ENCODE measurements at places on chromosomes 4 and X.
A peak's percentile ranks its signal among the peaks of the same experiment; 100 is the strongest.

- DNase-seq = no peak
Measured at GRCh38 chr4:36310793-36311192, 29.4 kb downstream of the DTHD1 start.

GRCh38 chrX:80550722-80551121, 130.5 kb downstream of the TENT5D start:
- DNase-seq = no peak

DNA sequence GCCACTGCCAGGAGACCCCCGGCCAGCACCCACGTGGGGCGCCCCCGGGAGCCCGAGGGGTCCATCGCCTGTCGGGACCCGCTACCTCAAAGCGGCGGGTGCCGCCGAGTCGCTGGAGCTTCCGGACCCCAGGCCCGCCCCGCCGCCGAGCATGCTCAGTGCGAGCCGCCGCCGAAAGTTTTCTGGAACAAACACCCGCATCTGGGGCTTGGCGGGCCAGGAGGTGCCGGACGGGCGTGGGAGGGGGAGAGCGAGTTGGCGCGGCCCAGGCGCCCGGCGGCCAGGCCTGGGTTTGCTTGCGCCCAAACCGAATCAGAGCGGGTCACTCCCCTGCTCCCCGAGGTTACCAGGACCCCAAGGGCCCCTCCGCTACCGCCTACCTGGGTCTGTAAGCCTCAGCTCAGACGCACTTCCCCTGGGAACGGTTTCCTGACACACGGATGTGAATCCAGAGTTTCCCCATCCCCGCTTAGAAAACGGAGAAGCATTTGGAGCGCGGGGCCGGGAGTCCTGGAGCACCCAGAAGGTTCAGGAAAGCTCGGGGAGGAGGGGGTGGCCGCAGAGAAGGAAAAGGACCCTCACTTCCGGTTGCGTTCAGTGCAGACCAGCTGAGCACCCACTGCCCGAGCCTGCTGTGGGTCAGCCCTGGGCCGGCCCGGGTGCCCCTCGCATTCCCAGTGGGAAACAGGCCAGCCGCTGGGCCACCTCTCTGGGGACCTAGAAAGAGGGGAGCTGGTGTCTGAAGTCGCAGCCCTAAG, at the start of gene EVC2:
Gene EVC2 (minus strand): TSS at position 111 of the 758 bp plus-strand sequence. CDS start 46 bp downstream, at position 65.
- DNase-seq = no peak

DNA sequence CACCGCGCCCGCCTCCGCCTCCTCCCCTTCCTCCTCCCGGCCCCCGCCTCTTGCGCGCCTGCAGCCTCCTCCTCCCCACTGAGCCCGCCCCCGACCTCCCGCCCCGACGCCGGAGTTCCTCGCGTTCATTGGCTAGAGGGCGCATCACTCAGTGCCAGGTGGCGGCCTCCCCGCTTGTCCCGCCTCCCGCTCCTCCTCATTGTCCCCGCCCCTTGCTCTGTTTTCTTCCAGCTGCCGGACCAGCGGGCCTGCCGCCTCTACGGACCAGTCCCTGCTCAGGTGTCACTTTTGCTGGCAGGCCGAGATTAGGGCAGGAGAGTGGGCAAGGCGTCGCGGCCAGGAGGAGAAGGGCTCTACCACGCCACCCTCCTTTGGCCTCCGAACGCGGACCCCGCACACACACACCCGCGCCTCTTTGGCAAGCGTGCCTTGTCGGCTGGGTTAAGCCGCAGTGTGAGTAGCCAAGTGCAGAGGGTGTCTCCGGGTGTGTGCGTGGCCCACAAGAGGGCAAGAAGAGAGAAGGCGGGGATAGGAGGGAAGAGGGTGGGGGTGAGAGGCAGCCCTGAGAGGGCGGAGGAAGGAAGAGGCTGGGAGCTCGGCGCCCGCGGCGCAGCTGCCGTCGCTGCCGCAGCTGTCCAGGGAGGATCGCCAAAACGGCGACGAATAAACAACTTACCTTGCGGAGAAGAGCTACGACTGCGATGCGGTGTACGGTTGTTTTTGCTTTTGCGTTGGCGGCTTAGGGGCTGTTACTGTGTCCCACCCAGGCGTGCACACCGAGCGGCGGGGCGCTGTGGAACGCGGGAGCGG, 436 bp upstream of the PPP3CA start:
- DNase-seq = peak; percentile 94

DNA sequence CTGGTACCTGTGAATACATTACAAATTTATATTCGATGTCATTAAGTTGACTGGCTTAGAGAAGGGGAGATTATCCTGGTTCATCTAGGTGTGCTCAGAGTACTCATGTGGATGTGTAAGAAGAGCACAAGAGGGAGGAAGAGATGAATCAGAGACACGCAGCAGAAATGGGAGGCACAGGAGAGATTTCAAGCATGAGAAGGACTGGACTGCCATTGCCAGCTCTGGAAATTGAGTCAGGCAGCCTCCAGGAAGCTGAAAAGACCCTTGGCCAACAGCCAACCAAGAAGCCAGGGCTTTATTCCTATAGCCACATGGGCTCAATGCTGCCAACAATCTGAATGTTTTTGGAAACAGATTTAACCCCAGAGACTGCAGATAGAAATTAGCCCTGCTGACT, 1390.0 kb downstream of the STIM2 start:
- DNase-seq = no peak

DNA sequence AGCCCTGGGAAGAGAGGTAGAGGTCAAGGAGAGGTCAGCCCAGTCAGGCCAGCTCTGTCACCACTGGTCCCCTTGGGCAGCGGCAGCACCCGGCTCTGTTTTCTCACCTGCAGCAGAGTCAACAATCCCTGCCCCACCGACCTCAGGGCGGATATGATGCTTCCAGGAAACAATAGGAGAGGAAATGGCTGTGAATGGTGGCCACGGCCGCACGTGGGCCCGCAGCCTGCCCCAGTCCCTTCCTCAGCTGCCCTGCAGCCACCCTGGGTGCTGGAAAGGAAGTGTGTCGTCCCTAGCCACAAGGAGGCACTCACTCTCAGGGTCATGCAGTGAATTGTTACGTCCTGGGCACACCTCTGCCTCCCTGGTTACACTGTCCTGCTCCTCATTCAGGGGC, 92.5 kb upstream of the ENPP6 start:
- no peak for DNase-seq

DNA sequence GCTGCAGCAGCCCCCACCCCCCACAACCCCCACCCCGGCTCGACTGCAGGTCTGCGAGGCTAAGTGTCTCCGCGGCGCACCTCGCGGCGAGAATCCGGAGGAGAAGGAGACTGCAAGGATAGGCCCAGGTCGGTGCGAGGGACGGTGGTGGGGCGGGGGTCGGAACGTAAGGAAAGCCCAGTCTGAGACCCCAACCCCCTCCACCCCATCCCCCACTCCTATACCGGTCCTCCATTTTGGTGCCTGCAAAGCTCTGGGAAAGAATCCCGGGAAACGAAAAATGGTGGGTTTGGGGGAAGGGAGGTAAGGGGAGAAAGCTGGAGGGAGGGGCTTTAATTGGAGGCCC, 614 bp downstream of the BEX3 start:
- peak; percentile 18 for DNase-seq

DNA sequence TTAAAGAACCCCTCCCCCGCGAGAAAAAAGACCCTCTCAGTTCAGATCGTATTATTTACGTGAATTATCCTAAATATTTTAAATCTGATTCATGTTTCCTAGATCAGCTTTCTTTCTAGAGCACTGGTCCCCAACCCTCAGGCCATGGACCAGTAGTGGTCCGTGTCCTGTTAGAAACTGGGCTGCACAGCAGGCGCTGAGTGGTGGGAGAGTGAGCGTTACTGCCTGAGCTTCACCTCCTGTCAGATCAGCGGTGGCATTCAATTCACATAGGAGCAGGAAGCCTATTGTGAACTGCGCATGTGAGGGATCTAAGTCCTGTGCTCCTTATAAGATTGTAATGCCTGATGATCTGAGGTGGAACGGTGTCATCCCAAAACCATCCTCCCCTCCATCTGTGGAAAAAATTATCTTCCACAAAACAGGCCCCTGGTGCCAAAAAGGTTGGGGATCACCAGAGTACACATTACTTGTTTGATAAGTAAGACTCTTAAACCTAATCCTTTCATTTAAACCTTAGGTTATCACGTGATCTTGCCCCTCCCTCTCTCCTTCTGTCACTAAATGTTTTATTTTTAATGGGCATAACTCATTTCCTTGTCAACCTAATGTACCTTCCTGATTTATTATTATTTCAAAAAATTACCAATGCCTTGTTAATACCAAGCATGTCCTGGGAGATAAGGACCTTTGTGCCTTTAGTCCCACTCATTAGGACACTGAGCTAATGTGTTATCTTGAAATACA, 442.9 kb downstream of the TLL1 start:
- no peak for DNase-seq

- DNase-seq = no peak
Measured at GRCh38 chr4:48945981-48946380, 39.4 kb upstream of the OCIAD2 start.

DNA sequence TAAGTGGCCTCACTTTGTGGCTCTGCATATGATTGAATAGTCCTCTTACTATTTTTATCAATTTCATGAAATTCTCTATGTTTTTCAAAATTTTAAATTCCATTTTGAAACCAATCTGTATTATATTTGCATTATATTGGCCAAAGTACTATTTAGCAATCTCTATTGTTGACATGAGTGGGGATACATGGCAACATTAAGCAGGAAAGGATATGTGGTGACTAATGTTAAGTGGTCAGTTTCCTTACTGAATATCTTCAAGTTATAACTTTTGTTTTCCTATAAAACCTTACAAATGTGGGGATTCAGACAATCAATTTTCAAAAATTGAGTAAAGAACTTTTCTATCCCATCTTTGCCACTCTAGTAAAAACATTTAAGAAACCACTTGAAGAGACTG, 10.2 kb downstream of the BBS7 start:
- DNase-seq = no peak

DNA sequence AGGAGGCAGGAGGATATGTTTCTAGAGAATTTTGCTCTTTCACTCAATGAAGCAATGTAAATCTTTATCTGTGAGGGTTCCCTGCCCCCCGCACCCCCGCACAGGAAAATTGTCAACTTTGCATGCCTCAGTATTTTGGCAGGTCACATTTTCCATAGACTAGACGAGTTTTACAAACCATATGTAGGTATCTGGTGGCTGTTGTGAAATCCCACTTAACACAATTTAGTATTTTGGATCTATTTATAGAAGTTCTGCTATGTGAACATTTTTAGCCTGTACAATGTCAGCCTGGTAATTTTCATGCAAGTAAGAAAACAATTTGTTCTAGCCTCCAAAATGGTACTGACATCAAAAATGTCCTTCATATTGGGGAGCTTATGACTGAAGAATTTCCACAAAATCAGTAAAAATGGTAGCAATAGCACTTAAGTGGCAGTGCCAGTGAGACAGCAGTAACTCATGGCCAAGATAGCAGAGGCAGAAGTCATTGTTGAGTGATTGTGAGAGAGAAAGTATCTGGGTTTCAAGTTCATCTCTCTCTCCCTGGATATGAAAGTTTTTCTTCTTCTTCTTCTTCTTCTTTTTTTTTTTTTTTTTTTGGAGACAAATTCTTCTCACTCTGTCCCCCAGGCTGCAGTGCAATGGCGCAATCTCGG, 12.4 kb upstream of the FRYL start:
- DNase-seq = no peak

DNA sequence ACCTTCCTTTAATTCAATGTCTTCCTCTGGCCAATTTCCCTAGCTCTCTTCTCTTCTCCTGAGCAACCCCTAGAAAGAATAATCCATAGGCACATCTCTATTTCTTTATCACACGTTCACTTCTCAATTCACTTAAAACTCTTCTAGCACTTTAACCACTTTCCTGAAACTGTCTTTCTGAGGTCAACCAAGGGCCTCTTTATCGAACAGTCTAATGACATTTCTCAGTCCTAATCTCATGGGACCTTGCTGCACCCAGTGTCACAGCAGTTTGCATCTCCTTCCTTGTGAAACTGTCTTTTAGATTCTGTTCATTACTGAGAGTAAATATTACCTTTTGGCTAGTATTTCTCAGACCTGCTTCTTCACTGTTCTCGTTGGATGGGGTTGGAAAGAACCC, 285.3 kb upstream of the RASGEF1B start:
- DNase-seq = no peak

DNA sequence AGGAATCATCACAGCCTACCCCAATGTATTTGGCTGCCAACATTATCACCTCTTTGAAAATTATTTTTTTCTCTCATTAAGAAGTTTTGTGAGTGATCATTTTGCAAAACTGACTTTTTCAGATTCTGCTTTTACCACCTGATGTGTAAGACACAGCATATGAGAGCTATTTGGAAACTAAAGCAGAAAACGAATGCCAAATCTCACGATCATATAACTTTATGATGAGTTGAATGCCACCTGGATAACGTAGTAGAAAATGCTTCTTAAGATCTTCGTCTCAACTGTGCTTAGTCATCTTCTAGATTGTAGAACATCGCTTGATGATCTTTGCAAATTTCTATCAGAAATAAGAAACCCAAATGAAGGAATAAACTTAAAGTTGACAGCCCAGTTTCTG, 21.3 kb upstream of the GRXCR1 start:
- DNase-seq = no peak

- DNase-seq = no peak
Measured at GRCh38 chr4:107666134-107666533, 53.9 kb downstream of the PAPSS1 start.

- DNase-seq = no peak
Measured at GRCh38 chrX:45766981-45767501, 566.4 kb upstream of the DIPK2B start.

DNA sequence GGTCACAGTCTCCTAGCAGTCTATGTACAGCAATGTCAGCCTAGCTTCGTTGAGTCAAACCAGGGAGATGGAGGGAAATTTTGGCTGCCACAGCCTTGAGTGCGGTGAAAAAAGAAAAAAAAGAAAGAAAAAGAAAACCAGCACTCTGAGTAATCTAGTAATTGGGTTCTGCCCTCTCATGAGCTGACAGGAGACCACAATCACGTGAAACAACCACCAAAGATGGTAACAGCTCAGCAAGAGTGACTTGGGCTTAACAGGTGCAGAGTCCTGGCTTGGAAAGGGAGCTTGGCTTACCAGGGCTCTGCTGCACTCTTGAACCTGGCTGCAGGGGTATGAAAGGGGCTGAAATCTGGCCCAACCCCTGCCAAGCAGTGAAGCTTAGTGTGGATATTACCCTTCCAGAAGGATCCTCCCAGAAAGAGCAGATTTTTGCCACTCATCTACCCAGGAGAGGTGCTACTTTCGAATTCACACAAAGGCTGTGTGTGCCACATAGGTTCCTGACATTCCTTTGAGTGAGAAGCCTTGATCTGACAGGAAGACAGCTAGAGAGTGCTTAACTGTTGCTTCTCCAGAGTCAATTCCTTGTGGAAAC, 350.3 kb downstream of the PTTG2 start:
- DNase-seq = no peak

DNA sequence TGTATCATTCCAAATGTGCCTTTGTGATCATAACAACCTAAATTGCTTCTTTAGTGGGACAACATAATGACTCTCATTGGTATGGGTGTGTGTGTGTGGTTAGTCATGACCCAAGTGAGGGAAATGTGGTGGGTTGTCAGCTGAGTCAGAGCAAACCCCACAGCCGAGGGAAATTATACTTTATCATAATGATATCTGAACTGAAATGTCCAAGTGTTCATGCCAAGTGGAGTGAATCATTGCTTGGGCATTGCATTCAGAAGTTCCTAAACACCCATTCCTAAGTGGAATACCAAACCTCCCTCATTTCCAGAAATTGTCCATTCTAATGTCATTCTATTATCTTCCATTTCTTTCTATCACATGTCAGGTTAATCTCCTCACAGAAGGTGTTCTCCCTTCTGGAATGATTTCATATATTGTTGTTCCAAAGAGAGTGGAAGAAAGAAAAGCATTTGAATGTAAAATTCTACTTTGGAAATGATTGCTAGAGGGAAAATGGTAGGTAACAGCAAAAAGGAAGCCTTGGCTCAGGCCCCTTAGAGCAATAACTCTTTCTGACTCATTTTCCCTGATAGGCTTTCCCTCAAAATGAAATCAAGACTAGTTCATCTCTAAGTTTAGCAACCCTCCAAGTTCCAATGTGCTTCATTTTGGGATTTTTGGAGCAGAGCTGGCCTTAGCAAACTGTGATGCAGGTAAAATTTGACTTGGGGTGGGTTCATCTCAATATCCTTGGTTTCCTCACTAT, 230.7 kb upstream of the KCNIP4 start:
- DNase-seq = no peak
